ENCODE measurements at places on chromosomes 12 and 14. TPM values are rescaled to one million over a fixed set of nuclear protein-coding genes. Genes with fewer than 3 reads are reported as not detected.

The SERPINA1 gene
- total RNA-seq: 0.39 TPM

The GPR162 gene
- total RNA-seq: 0.73 TPM

The NFATC4 gene
- total RNA-seq: 54.0 TPM

The RAN gene
- 756 TPM for total RNA-seq

The RAD9B gene
- total RNA-seq: 0.59 TPM

The CCDC175 gene
- not detected for total RNA-seq

The IKZF4 gene
- 1.2 TPM for total RNA-seq

The COX8C gene
- total RNA-seq: not detected

The SLC38A4 gene
- under 0.01 TPM for total RNA-seq

The CNTN1 gene
- total RNA-seq: 0.39 TPM

The PTGDR gene
- total RNA-seq: 0.20 TPM

The SLCO1B1 gene
- not detected for total RNA-seq

The MSRB3 gene
- total RNA-seq: 18.0 TPM

The EEF1AKMT3 gene
- 9.4 TPM for total RNA-seq

The LRFN5 gene
- 6.6 TPM for total RNA-seq

The DCN gene
- total RNA-seq: 956 TPM

The HVCN1 gene
- 1.5 TPM for total RNA-seq

The EIF2S3B gene
- total RNA-seq: 6.2 TPM

Data from subcutaneous preadipocyte (primary cell).